Upper lobe of left lung (tissue), 6 donors: ENCODE measurements at places on chromosomes 1 and 21.
A peak's percentile ranks its signal among the peaks of the same experiment; 100 is the strongest.

DNA sequence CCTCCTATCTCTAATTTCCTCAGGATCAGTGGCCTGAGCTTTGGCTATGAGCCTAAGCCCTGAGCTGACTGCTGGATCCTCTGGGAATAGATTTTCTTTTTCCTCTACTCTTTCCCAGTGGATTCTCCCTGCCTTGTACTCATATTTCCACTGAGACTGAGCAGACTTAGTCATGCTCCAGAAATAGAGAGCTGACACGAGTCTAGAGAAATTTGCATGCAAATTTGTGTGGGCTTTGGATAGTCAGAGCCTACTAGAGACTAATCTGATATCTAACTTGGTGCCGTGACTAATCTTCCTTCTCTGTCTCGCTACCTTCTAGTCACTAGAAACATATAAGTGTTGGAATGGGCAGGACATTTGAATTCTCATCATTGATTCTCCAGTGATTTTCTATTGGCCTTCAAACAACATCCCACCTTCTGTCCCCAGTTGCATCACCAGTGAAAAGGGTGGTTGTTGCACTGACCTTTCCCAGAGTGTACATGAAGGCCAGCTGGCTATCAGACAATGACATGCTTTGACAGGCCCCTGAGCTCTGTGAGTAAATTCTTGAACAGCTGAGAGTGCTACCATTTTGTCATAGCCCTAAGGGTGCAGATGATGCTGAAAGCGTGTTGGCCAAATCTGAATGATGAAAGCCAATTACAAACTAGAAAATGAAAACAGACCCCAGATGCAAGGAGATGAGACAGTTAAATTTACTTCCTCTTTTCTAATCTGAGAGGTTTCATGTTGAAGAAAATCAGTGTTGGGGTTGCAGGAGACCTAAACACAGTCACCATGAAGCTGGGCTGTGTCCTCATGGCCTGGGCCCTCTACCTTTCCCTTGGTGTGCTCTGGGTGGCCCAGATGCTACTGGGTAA is at the start of gene FCRLA:
FCRLA (plus strand) TSS at position 748 of the 866 bp plus-strand sequence; CDS start at position 784, 36 bp downstream.
- DNase-seq: no peak

DNA sequence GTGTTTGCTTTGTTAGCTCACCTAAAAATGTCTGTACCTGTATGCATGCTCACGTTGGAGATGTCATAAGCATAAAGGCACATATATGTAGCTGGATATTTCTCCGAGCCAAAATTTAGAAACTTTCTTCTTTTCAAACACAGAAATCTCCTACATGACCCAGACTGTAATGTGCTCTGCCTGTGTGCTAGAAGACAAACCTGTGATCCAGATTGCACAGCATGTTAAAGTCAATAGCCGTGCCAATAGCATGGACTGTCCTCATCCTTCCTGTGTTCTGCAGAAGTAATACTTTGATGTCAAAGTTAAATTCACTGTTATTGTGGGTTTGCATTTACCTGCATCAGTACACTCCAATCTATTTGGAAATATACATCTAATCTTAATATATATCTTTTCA is 346.2 kb upstream of the ZRANB2 start:
- no peak for DNase-seq

DNA sequence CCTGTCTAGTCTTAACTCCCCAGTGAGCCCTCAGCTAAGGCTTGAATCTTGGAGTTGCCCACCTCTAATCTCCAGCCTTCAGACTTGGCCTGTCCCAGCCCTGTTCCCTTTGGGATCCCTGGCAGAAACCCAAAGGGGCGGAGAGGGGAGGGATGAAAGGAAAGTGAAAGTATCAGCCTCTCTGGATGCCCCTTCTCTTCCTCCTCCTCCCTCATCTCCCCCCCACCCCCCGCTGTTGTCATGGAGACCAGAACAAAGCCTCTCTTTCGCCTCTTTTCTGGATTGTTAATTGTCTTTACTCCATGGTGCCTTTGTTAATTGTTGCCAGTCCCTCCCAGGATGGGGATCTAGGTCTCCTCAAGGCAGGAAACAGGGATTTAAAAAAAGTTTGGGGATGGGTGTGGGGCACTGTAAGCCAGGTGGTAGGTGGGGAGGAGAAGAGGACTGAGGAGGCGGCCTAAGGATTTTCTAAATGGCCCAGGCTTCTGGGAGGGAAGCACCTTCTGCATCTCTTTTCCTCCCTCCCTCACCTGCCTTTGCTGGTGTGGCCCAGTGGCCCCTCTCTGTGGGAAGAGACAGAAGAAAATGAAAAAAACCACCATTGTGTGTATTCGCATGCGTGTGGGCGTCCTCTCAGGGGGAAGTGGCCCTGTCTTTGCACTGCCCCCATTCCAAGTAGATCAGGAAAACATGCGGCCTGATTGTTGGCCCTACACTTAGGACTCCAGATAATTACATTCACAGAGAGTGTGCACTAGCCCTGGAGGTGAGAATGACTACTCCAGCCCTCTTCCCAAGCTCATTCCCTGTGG is 7.5 kb upstream of the SOX13 start:
- DNase-seq: no peak

DNA sequence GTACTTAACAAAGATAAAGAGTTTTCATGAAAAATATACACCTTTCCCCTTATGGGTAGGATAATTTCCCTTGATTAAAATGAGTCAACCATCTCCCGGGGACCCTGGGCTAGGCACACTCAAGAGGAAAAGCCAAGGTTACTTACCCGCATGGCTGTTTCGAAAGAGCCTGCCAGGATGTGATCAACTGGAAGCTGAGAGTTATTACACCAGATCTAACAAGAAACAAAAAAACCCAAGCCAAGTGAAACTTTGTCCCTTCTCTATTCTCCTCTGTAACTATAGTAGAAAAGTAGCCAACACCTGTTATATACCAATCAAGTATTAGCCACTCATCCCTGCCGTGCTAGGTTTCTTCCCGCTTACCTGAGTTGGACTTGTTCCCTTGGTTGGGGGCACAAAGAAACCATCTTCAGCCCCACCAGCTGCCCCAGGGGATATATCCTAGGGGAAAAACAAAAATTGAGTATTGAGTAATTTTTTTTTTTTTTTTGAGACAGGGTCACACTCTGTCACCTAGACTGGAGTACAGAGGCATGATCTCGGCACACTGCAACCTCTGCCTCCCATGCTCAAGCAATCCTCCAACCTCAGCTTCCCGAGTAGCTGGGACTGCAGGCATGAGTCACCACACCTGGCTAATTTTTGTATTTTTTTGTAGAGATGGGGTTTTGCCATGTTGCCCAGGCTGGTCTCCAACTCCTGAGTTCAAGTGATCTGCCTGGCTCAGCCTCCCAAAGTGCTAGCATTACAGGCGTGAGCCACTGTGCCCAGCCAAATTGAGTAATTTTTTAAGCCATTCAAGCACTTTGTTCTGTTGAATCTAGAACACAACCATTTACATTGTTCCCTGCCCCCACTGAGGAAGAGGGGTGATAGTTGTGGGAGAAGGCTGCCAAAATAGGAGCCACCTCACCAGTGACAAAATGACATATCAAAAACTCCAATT is 8.4 kb upstream of the PEX19 start:
- DNase-seq: no peak

DNA sequence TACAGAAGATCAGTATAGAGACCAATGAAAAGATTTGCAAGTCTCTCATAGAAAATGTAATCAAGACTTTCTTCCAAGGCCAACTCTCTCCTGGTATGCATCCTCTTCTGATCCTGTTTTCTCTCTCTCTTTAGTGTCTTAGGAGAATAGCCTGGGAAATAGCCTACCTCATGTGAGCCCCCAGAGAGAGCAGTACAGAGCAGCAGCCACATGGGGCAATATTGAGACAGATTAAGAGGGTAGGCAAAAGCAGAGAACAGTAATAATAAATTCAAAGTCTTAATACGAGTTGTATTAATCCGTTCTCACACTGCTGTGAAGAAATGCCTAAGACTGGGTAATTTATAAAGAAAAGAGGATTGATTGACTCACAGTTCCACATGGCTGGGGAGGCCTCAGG is 61.4 kb downstream of the RNASEL start:
- no peak for DNase-seq

DNA sequence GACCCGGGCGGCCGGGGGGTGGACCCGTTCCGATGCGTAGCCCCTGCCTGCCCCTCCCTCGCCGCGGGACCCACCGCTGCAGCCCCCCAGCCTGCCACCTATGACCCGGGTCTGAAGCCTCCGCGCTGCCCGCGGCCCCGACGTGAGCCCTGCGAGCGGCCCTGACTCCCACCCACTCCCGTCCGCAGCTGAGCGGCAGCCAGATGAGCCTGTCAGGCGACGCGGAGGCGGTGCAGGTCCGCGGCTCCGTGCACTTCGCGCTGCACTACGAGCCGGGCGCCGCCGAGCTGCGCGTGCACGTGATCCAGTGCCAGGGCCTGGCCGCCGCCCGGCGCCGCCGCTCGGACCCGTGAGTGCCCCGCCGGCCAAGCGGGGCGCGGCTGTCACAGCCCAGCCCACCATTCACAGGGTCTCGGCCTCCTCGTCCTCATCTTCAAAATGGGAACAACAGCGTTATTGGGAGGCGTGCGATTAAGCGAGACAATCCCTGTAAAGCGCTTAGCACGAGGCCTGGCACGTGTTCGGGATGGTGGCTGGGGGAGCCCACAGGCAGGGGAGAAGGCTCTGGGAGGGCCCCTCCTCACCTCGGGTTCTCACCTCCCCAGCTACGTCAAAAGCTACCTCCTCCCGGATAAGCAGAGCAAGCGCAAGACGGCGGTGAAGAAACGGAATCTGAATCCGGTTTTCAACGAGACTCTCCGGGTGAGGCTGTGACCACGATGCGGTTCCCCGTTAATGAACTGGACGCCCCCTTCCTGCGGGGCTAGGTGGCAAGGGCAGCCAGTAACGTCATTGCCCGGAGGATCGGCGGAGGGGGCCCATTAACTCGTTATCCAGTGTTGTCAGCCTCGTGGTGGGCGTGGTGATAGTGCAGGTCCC is 8.2 kb downstream of the SYTL1 start:
- DNase-seq: peak; percentile 75

GRCh38 chr1:41640141-41640751 is 155.8 kb upstream of the EDN2 start:
- DNase-seq: no peak

- DNase-seq: no peak
Measured at GRCh38 chr1:69492286-69492685, 75.4 kb upstream of the LRRC7 start.

GRCh38 chr1:192763756-192764155 is 45.1 kb upstream of the RGS2 start:
- DNase-seq: no peak

- DNase-seq: no peak
Measured at GRCh38 chr1:231393668-231394067, 28.4 kb downstream of the EGLN1 start.

DNA sequence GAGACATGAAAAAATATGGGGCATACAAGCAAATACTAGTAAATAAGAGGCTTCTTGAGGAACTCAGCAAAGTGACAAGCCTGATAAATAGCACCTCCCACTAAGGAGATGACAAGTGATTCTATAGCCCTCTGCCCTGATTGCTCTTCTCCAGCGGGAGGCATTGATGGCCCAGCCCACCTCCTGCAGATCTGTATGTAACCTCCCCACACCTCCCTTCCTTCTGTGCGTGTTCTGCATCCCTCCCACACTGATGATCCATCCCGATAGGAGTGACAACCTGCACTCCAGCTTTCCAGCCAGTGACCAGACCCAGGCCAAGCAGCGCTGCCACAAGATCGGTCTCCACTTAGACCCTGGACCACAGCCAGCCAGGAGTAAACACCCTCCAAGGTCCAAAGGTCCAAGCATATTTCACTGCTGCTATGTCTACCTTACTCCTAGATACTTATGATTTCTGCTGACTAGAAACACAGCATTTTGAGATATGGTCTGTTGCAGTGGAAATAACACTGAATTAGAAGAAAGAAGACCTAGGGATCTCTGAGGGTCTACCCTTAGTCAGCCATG is 176.1 kb downstream of the BRINP2 start:
- DNase-seq: no peak

- no peak for DNase-seq
Measured at GRCh38 chr1:115355069-115355468, 17.0 kb upstream of the NGF start.

DNA sequence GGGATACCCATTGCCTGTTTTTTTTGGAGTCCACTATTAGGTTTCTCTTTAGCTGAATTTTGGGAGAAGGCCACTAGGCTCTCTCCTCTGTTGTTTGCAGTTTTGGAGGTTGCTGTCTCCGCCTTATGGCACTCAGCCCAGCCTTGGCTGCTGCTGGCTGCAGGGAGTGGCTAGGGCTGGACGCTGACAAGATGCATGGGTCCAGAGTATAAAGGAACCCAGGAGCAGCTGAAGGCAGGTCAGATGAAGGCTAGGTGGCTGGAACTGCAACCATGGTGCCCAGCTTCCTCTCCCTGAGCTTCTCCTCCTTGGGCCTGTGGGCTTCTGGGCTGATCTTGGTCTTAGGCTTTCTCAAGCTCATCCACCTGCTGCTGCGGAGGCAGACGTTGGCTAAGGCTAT is at the start of gene CYP4B1:
CYP4B1 (plus strand) TSS at position 237 of the 400 bp plus-strand sequence; CDS start at position 273, 36 bp downstream.
- peak; percentile 79 for DNase-seq

DNA sequence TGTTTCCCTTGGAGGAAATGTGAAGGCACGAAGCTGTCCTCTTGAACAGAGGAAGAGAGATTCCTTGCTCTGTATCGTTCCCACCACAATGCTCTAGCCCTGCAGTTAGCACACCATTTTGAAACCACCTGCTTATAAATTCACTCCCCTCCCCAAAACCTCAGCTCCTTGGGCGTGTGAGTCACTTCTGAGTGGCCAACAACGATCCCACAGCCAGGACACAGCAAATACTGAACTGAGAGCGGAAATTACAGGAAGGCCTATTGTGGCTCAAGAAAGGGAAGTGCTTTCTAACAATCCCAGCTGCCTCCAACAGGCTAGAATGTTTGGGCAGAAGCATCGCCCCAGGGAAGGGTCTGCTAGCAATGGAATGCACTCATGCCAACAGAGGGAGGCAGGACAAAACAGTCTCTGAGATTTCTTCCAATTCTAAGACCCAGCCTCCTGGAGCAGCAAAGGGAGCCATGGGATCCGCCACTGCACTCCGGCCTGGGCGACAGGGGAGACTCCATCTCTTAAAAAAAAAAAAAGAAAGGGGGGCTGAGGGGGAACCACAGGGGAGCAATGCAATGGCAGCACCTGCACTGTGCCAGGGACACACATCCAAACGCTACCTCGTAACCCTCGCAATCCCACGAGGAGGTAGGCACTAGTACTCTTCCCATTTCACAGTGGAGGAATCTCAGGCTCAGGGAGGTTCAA is 1.9 kb downstream of the TMEM53 start:
- DNase-seq: no peak

DNA sequence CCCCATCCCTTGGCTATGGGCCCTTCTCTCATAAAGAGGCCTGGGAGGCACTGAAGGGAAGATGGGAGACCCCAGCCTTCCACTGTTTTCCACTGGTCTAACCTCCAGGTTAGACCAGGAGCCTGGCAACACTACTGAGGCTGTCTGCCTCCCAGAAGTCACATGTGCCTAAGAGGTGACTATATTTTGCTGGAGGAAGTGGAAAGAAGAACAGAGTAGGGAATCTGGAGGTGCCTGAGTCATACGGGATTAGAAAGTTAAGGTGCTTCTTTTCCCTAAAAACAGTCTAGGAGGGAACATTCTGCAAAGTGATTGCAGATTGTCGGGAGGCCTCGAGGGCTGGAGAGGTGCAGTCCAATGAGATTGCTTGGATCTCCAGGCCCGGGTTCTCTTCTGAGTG is 4.6 kb downstream of the NFASC start:
- DNase-seq: no peak

- DNase-seq: no peak
Measured at GRCh38 chr1:51907079-51907702, 28.7 kb upstream of the NRDC start.

- no peak for DNase-seq
Measured at GRCh38 chr1:117802531-117803257, 126.7 kb downstream of the GDAP2 start.
